ENCODE measurements at places on chromosomes 6 and 20.

GRCh38 chr6:160160450-160160849 is 38.8 kb downstream of the SLC22A1 start:
- H3K36me3 ChIP-seq = peaks cover 4% of the 10 kb centered on the region
- H3K4me1 ChIP-seq = no peaks in the 10 kb centered on the region
- H3K27me3 ChIP-seq = no peaks in the 10 kb centered on the region

- H3K27me3 ChIP-seq = peaks cover 91% of the 10 kb centered on the region
- H3K36me3 ChIP-seq = no peaks in the 10 kb centered on the region
- H3K27ac ChIP-seq = no peak overlapping the region
- peaks cover under 1% of the 10 kb centered on the region for H3K4me1 ChIP-seq
- no peak overlapping the region for H3K4me3 ChIP-seq
- DNase-seq = no peak
Observed at GRCh38 chr6:50820869-50821264, 2.2 kb downstream of the TFAP2B start.

DNA sequence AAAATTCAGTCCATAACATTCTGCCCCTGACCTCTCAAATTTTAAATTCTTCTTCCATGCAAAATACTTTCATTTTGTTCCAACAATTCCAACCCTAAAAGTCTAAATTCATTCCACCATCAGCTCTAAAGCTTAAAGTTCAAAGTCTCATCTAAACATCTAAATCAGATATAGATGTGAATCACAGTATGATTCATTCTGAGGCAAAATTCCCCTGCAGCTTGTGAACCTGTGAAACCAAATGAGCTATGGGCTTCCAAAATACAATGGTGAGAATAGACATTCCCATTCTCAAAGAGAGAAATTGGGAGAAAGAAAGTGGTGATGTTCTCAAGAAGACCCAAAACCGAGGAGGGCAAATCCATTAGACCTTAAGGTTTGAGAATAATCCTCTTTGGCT is 309.8 kb downstream of the HIVEP2 start:
- H3K36me3 ChIP-seq = no peaks in the 10 kb centered on the region
- H3K27ac ChIP-seq = no peak overlapping the region

- no peaks in the 10 kb centered on the region for H3K27me3 ChIP-seq
- DNase-seq = no peak
- H3K27ac ChIP-seq = no peak overlapping the region
- peaks cover 11% of the 10 kb centered on the region for H3K36me3 ChIP-seq
Observed at GRCh38 chr20:46087161-46087560, 2.6 kb downstream of the NCOA5 start.

DNA sequence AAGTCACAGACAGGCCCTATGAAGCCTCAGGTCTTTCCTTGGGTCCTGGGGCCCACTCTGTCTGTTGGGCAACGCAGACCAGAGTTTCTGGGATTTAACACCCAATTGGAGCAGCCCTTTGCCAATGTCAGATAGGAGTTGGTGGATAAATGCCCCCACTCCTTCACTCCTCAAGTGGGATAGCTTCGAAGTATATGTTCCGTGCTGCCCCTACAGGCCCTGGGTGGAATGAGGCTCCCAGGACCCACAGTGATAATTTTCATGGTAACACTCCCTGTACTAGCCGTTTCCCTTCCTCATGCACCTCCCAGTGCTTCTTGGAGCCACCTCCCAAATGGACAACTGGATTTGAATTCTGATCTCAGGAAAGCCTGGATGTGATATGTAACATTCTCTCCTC is 145.4 kb downstream of the FOXA2 start:
- H3K27me3 ChIP-seq = no peaks in the 10 kb centered on the region
- H3K36me3 ChIP-seq = no peaks in the 10 kb centered on the region
- H3K4me1 ChIP-seq = no peaks in the 10 kb centered on the region
- H3K27ac ChIP-seq = no peak overlapping the region
- no peak for DNase-seq

DNA sequence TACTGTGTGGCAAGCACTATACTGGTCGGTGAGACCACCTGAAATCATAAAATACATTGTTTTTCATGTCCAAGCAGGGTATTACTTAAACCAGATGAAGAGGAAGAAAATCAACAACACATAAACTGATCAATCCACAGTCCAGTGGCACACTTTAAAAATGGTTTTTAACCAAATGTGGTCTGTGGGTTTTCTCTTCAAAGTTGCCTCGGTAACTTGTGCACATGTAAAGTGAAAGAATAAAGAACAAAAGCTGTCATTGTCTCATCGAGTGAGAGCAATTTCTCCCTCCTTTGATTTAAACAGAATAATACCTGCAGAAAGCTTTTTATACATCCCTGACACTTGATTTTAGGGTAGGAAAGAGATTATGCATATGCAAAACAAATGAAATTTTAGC is 3.7 kb downstream of the FLRT3 start:
- no peak overlapping the region for H3K27ac ChIP-seq
- no peak overlapping the region for H3K4me3 ChIP-seq
- no peaks in the 10 kb centered on the region for H3K27me3 ChIP-seq
- no peak for DNase-seq
- no peaks in the 10 kb centered on the region for H3K4me1 ChIP-seq

- peak overlapping the region; percentile 53 for H3K4me3 ChIP-seq
- H3K36me3 ChIP-seq = peaks cover 23% of the 10 kb centered on the region
- DNase-seq = no peak
- peak overlapping the region; percentile 63 for H3K27ac ChIP-seq
- H3K27me3 ChIP-seq = no peaks in the 10 kb centered on the region
Observed at GRCh38 chr6:111861431-111861885, 11.8 kb downstream of the FYN start.

DNA sequence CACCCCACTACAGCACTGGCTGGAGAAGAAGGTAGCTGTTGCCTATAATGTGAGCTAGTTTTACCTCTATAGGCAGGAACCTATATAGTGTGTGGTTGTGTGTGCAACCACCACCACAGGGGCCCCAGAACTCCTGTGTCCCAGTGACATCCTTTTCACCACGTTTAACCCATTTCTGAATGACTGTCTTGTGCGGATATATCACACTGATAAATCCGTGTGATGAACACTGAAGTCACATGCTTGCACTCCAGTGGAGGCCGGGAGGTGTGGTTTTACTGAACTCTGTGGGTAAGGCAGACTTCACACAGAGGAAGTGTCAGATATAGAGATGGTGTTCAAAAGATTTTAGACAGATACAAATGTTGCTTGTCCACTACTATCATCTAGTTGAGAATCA is 32.5 kb downstream of the SDHAF4 start:
- no peak for DNase-seq
- no peaks in the 10 kb centered on the region for H3K4me1 ChIP-seq
- H3K36me3 ChIP-seq = peaks cover 1% of the 10 kb centered on the region

DNA sequence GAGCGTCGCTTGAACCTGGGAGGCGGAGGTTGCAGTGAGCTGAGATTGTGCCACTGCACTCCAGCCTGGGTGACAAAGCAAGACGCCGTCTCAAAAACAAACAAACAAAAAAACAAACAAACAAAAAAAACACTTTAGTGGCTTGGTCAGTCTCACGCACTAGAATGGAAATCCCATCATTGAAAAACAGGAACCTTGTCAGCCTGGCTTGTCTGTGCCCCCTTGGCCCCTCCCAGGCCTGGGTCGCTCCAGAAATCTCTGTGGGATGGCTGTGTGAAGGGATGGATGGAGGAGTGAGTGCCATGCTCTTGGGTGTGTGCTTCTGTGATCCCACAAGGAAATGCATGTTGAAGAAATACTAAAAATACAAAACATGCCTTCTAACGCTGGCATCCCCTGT is 20.9 kb upstream of the NAA20 start:
- H3K4me3 ChIP-seq = no peak overlapping the region
- H3K27ac ChIP-seq = no peak overlapping the region
- no peaks in the 10 kb centered on the region for H3K36me3 ChIP-seq
- H3K4me1 ChIP-seq = no peaks in the 10 kb centered on the region

- H3K27me3 ChIP-seq = no peaks in the 10 kb centered on the region
- H3K36me3 ChIP-seq = peaks cover 4% of the 10 kb centered on the region
- H3K4me1 ChIP-seq = peaks cover 17% of the 10 kb centered on the region
- peak overlapping the region; percentile 82 for H3K4me3 ChIP-seq
Observed at GRCh38 chr20:45407067-45407745, 883 bp upstream of the DBNDD2 start.

GRCh38 chr6:111550195-111550594 is 55.5 kb downstream of the TRAF3IP2 start:
- no peaks in the 10 kb centered on the region for H3K27me3 ChIP-seq
- peaks cover 5% of the 10 kb centered on the region for H3K36me3 ChIP-seq
- no peak overlapping the region for H3K4me3 ChIP-seq
- H3K27ac ChIP-seq = no peak overlapping the region

- peaks cover 26% of the 10 kb centered on the region for H3K4me1 ChIP-seq
- H3K27me3 ChIP-seq = no peaks in the 10 kb centered on the region
- H3K4me3 ChIP-seq = no peak overlapping the region
- peaks cover 16% of the 10 kb centered on the region for H3K36me3 ChIP-seq
- DNase-seq = no peak
Observed at GRCh38 chr6:41558033-41558807, 12.0 kb downstream of the FOXP4 start.

DNA sequence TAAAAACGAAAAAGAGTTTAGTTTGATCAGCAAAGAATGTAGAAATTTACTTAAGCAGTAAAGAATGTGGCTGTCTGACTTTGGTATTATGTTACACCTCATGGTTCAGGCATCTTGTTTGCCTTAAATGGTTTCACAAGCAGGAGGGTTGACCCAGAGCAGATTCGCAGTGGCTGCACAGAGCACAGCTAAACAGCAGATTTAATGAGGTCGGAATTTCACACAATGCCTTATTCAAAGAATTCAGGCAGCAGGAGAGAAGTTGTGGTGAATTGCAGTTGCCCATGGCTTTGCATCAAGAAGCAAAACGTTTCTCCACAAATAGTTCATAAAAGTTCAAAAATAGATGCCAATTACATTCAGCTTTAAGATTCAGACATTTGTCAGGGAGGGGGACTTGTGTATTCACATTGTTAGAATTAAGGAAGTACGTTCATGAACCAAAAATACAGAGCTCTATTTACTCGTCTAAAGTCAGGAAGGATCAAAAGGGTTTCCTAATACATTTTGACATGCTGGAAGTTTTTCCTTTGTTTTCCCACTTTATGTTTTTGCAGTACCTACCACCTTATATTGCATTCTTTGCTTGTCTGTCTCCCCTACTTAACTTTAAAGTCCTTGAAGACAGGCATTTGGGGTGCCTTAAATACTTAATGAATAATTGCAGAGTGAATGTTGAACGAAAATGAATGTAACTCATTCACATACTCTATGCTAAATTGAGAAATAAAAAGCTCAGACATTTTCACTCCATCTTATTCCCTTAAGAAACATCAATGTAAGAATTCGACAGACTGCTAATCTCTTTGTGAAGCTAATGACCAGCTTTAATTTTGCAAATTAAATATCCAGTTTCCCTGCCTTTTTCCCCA is 1163.6 kb upstream of the CITED2 start:
- H3K27ac ChIP-seq = no peak overlapping the region
- no peaks in the 10 kb centered on the region for H3K36me3 ChIP-seq
- H3K4me1 ChIP-seq = no peaks in the 10 kb centered on the region
- no peaks in the 10 kb centered on the region for H3K27me3 ChIP-seq
- H3K4me3 ChIP-seq = no peak overlapping the region
- DNase-seq = no peak

- no peak for DNase-seq
- peaks cover 12% of the 10 kb centered on the region for H3K4me1 ChIP-seq
- H3K27me3 ChIP-seq = no peaks in the 10 kb centered on the region
- no peak overlapping the region for H3K4me3 ChIP-seq
- peak overlapping the region; percentile 54 for H3K27ac ChIP-seq
Observed at GRCh38 chr6:42251911-42252637, 34.4 kb upstream of the MRPS10 start.

DNA sequence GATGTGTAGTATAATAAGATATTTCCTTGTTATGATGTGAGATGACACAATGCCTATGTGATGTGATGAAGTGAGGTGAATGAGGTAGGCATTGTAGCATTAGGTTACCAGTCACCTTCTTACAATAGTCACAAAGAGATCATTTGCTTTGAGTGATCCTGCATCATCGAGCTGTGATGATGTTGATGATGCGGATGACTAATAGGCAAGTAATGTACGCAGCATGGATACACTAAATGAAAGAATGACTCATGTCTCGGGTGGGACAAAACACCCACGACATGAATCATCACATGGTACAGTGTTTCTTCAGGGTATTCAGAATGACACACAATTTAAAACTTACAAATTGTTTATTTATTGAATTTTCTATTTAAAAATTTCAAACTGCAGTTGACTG is 806.3 kb upstream of the GJE1 start:
- H3K27me3 ChIP-seq = no peaks in the 10 kb centered on the region
- peaks cover 14% of the 10 kb centered on the region for H3K4me1 ChIP-seq
- no peaks in the 10 kb centered on the region for H3K36me3 ChIP-seq
- no peak overlapping the region for H3K4me3 ChIP-seq

DNA sequence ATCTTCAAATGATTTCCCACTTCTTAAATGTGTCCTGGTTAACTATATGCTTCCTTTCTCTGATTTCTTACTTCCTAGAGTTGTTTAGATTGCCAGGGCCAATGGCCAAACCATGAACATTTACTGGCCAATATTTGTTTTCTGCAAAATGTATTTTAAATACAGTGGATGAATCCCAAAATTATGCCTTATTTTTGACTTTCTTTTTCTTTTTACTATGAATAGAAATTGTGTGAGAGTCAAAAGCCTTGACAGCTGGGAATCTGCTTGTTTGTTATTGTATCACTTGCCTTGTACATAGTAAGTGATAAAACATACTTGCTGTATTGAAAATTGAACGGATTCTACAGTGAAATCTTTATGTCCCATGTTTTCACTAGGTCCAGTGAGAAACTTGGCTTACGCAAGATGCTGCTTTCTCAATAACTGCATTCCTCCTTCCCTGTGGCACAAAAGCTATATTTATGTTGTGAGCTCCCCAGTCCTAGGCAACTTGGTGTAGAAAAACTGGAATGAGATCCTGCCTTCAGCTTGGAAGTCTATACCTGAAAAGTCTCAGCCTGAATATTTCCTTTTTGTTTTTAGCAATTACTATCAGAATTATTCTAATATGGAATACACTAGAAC is 295.2 kb downstream of the EPHA7 start:
- H3K4me1 ChIP-seq = no peaks in the 10 kb centered on the region
- no peak overlapping the region for H3K27ac ChIP-seq
- no peaks in the 10 kb centered on the region for H3K36me3 ChIP-seq
- no peak for DNase-seq
- no peaks in the 10 kb centered on the region for H3K27me3 ChIP-seq
- H3K4me3 ChIP-seq = no peak overlapping the region

- H3K4me1 ChIP-seq = no peaks in the 10 kb centered on the region
- H3K27me3 ChIP-seq = peaks cover 30% of the 10 kb centered on the region
- H3K4me3 ChIP-seq = no peak overlapping the region
- DNase-seq = no peak
- H3K27ac ChIP-seq = no peak overlapping the region
- peaks cover 1% of the 10 kb centered on the region for H3K36me3 ChIP-seq
Observed at GRCh38 chr20:53220482-53221307, 248.5 kb downstream of the TSHZ2 start.

GRCh38 chr6:3959385-3959784 is 110.2 kb downstream of the FAM50B start:
- peaks cover 3% of the 10 kb centered on the region for H3K36me3 ChIP-seq
- H3K27me3 ChIP-seq = peaks cover 40% of the 10 kb centered on the region
- no peak overlapping the region for H3K27ac ChIP-seq

GRCh38 chr20:39717936-39718335 is 755.8 kb downstream of the DHX35 start:
- no peaks in the 10 kb centered on the region for H3K4me1 ChIP-seq
- no peaks in the 10 kb centered on the region for H3K36me3 ChIP-seq
- no peak for DNase-seq
- no peak overlapping the region for H3K27ac ChIP-seq
- no peak overlapping the region for H3K4me3 ChIP-seq

All from central memory CD8-positive, alpha-beta T cell (primary cell).